ENCODE measurements at places on chromosomes 7 and 10. TPM values are rescaled to one million over a fixed set of nuclear protein-coding genes. Genes with fewer than 3 reads are reported as not detected.

PNLIP gene
- not detected for total RNA-seq

PTPN12 gene
- total RNA-seq, result 106 TPM

NKX6-2 gene
- total RNA-seq, result not detected

ABCB1 gene
- not detected for total RNA-seq

AMZ1 gene
- not detected for total RNA-seq

CCDC3 gene
- total RNA-seq, result 1.00 TPM

ITGA8 gene
- not detected for total RNA-seq

IGFBP3 gene
- 26.1 TPM for total RNA-seq
